ENCODE measurements at places on chromosomes 13 and 19.

DNA sequence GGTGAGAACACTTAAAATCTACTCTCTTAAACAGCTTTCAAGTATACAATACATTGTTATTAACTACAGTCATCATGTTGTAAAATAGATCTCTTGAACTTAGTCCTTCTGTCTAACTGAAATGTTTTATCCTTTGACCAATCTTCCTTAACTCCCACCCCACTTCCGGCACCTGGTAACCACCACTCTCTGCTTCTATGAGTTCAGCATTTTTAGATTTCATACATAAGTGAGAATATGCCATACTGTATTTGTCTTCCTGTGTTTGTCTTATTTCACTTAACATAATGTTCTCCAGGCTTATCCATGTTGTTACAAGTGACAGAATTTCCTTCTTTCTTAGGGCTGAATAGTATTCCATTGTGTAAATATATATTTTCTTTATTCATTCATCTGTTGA is 144.1 kb upstream of the TRPC4 start:
- DNase-seq = no peak
- H3K4me3 ChIP-seq = no peak overlapping the region
- no peaks in the 10 kb centered on the region for H3K4me1 ChIP-seq
- no peaks in the 10 kb centered on the region for H3K27me3 ChIP-seq
- no peak overlapping the region for H3K27ac ChIP-seq
- H3K36me3 ChIP-seq = no peaks in the 10 kb centered on the region

DNA sequence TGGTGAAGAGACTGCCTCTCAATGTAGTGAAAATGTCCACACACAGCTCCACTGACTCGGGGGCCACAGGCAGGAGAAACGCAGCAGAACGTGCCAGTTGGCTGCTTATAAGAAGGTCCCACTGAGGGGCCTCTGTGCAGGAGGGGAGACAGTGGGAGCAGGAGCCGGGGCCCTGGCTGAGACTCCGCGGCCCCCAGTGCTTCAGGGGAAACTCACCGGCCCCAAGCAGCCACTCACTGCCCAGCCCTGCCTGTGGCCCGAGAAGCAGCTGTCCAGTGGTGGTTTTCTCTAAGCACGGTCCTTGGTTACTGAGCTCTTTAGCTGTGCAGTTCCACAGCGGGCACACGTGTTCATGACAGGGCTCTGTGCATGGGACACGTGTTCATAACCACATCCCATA is 91.9 kb upstream of the MCF2L start:
- H3K27ac ChIP-seq = no peak overlapping the region
- DNase-seq = no peak
- no peak overlapping the region for H3K4me3 ChIP-seq
- H3K36me3 ChIP-seq = peaks cover 32% of the 10 kb centered on the region
- no peaks in the 10 kb centered on the region for H3K27me3 ChIP-seq

GRCh38 chr13:99086267-99087097 is 108.6 kb upstream of the DOCK9 start:
- peaks cover 4% of the 10 kb centered on the region for H3K36me3 ChIP-seq
- H3K27me3 ChIP-seq = peaks cover under 1% of the 10 kb centered on the region
- H3K27ac ChIP-seq = peak overlapping the region; percentile 45
- peak overlapping the region; percentile 97 for H3K4me3 ChIP-seq
- H3K4me1 ChIP-seq = peaks cover 35% of the 10 kb centered on the region
- peak; percentile 93 for DNase-seq

- H3K27me3 ChIP-seq = no peaks in the 10 kb centered on the region
- no peak overlapping the region for H3K27ac ChIP-seq
- peaks cover 9% of the 10 kb centered on the region for H3K4me1 ChIP-seq
- no peak overlapping the region for H3K4me3 ChIP-seq
- no peak for DNase-seq
Measured at GRCh38 chr13:99151516-99151915, 49.1 kb upstream of the UBAC2 start.

- DNase-seq = peak; percentile 70
- peaks cover 3% of the 10 kb centered on the region for H3K27me3 ChIP-seq
- peaks cover 26% of the 10 kb centered on the region for H3K4me1 ChIP-seq
- no peaks in the 10 kb centered on the region for H3K36me3 ChIP-seq
Measured at GRCh38 chr19:40143612-40144011, 47.6 kb upstream of the MAP3K10 start.

DNA sequence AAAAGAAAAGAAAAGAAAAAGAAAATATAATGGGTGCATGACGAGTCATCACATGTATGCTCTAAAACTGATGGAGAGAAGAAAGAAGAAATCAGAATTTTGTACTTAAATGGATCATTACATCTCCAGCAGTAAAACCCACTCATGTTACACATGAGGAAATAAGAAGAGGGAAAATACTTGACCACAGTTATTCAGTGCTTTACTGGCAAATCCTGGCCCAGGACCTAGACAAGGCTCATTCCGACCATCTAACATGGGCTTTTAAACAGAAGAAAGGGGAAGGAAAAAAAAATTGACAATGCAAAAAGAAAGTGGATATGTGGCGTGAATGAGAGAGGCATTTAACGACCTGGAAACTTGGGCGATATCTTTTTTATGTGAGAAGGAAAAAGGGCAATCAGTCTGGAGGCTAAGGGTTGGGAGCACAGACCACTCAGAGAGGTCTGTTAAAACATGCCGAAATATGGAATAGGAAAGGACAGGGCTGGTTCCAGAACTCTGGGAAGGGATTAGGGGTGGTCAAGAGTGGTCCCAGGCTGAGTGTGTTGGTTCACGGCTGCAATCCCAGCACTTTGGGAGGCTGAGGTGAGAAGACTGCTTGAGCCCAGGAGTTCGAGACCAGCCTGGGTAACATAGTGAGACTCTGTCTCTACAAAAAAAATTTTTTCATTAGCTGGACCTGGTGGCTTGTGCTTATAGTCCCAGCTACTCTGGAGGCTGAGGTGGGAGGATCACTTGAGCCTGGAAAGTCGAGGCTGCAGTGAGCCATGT is 1.6 kb downstream of the SIGLECL1 start:
- no peak overlapping the region for H3K4me3 ChIP-seq
- H3K27me3 ChIP-seq = no peaks in the 10 kb centered on the region
- H3K27ac ChIP-seq = no peak overlapping the region
- no peaks in the 10 kb centered on the region for H3K36me3 ChIP-seq

DNA sequence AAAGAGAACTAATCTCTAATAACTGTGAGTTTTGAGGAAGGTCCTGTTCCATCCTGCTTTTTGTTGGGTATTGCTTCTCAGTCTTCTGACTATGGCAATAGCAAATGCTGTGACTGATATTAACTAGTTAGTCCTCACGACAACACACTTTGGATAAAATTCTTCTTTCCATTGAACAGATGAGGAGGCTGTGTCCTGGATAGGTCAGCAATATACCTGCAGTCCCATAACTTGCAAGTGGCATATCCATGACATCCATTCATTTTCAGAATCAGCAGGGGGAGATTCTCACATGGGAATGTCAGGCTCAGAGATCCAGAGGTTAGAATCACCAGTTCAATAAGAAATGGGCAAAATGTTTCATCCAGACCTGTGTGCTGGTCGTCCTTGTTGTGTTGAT is 7.4 kb downstream of the ZNF554 start:
- H3K27me3 ChIP-seq = no peaks in the 10 kb centered on the region
- H3K27ac ChIP-seq = no peak overlapping the region
- no peak for DNase-seq
- H3K4me3 ChIP-seq = no peak overlapping the region
- H3K4me1 ChIP-seq = no peaks in the 10 kb centered on the region

GRCh38 chr13:51218626-51219025 is 3.6 kb upstream of the FAM124A start:
- no peak overlapping the region for H3K4me3 ChIP-seq
- DNase-seq = no peak
- no peaks in the 10 kb centered on the region for H3K36me3 ChIP-seq
- H3K27me3 ChIP-seq = peaks cover 47% of the 10 kb centered on the region

DNA sequence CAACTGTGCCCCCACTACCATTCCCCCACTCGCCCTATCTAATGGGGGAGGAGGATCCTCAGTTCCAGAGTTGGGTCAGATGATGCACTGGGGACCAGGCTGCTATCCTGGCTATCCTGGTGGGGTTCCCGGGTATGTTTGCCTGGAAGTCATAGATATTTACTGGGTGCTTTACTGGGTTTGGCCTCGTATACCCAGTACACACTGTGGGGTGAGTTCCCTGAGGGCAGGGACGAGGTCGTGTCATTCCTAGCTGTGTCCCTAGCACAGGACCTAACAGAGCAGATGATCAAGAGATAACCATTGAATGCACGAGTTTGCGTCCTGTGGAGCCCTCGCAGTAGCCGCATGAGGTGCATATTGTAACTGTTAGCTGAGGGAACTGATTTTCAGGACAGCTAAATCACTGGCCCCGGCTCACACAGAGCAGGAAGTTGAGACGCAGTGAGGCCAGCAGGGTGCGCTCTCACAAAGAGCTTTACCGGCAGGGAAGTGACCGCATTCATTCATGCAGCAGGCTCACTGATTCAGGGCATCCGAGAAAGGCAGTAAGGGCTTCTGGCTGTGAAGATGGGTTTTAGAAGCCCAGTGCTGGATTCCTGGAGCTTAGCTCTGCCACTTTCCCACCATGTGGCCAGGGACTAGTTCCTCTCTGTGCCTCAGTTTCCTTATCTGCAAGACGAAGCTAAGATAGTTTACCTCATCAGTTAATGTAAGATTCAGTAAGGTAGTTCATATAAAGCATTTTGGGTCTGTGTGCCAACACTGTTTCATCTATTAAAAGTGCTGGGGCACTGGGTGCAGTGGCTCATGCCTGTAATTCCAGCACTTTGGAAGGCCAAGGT is 6.0 kb downstream of the RUVBL2 start:
- H3K4me3 ChIP-seq = no peak overlapping the region
- H3K27me3 ChIP-seq = no peaks in the 10 kb centered on the region
- H3K4me1 ChIP-seq = peaks cover 24% of the 10 kb centered on the region
- no peak overlapping the region for H3K27ac ChIP-seq

GRCh38 chr13:113063091-113063491 is 42.5 kb upstream of the F7 start:
- no peaks in the 10 kb centered on the region for H3K27me3 ChIP-seq
- H3K4me3 ChIP-seq = no peak overlapping the region
- no peaks in the 10 kb centered on the region for H3K4me1 ChIP-seq
- H3K36me3 ChIP-seq = no peaks in the 10 kb centered on the region

DNA sequence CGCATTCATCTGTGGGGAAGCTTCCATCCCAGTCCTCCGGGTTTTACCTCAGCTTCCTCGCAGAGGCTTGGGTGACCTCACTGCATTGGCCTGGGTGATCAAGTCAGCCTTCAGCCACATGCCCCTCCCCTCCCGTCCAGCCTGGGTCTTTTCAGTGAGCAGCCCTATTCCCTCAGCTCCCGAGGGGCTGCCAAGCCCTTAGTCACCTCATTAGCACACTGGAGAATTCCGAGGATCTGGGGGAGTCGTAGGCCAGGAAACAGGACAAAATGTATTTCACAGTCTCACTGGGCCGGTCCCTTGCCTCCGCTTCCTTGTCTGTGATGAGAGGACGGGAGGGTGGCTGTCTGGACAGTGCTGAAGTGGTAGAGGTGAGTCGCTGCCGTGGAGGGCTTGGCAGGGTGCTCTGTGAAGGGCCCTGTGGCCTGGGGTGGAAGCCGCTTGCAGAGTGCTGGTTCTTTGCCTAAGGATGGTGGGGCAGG is 19.9 kb downstream of the KDM4B start:
- H3K4me3 ChIP-seq = no peak overlapping the region
- H3K4me1 ChIP-seq = peaks cover 7% of the 10 kb centered on the region
- H3K27ac ChIP-seq = no peak overlapping the region

- H3K36me3 ChIP-seq = no peaks in the 10 kb centered on the region
- no peak for DNase-seq
- no peaks in the 10 kb centered on the region for H3K27me3 ChIP-seq
- no peak overlapping the region for H3K27ac ChIP-seq
Measured at GRCh38 chr13:42544246-42544926, 29.6 kb upstream of the TNFSF11 start.

- no peak for DNase-seq
- no peak overlapping the region for H3K4me3 ChIP-seq
- H3K27ac ChIP-seq = no peak overlapping the region
- H3K36me3 ChIP-seq = no peaks in the 10 kb centered on the region
- no peaks in the 10 kb centered on the region for H3K27me3 ChIP-seq
- peaks cover 7% of the 10 kb centered on the region for H3K4me1 ChIP-seq
Measured at GRCh38 chr13:80400164-80400864, 59.4 kb upstream of the SPRY2 start.

GRCh38 chr13:98508280-98508679 is 68.6 kb downstream of the STK24 start:
- H3K4me1 ChIP-seq = peaks cover 74% of the 10 kb centered on the region
- H3K4me3 ChIP-seq = no peak overlapping the region
- no peak for DNase-seq
- no peaks in the 10 kb centered on the region for H3K27me3 ChIP-seq
- H3K36me3 ChIP-seq = peaks cover 47% of the 10 kb centered on the region

DNA sequence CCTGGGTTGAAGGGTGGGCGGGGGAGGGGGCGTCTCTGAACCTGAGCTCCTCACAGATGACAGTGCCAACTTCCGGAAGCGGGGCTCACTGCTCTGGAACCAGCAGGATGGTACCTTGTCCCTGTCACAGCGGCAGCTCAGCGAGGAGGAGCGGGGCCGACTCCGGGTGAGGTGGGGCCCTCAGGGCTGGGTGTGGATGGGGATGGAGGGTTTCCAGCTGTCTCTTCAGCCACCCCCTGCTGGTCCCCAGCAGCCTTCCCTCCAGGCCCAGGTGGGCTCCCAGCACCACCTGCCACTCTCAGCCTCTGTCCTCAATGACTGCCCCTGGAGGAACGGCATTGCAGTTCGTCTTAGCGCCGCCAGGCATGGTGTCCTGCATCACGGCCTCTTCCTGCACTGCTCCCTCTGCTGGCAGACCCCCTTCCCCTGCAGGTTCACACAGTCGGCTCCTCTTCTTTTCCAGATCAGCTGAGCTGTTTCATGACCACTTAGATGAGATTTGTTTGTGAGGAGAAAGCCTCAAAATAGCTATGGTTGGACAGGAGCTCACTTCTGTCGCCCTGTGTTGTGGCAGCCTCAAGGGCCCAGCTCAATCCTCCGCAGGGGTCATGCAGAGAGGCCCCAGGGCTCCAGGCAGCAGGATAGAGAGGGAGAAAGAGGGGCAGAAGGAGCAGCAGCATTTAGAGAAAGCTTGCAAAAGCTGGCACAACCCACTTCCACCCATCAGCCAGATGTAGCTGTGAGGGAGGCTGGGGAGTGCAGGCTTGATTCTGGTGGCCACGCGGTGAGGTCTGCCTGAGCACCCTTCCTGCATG is 2.5 kb upstream of the GARIN5A start:
- H3K4me3 ChIP-seq = peak overlapping the region; percentile 26
- peak; percentile 68 for DNase-seq
- no peaks in the 10 kb centered on the region for H3K27me3 ChIP-seq
- H3K4me1 ChIP-seq = peaks cover 22% of the 10 kb centered on the region
- H3K36me3 ChIP-seq = peaks cover 43% of the 10 kb centered on the region
- H3K27ac ChIP-seq = no peak overlapping the region

- H3K4me3 ChIP-seq = no peak overlapping the region
- no peak overlapping the region for H3K27ac ChIP-seq
- H3K27me3 ChIP-seq = no peaks in the 10 kb centered on the region
- no peak for DNase-seq
- H3K4me1 ChIP-seq = no peaks in the 10 kb centered on the region
- no peaks in the 10 kb centered on the region for H3K36me3 ChIP-seq
Measured at GRCh38 chr13:41443969-41444368, 13.4 kb upstream of the RGCC start.

Measured in activated CD4-positive, alpha-beta T cell treated with anti-CD3 and anti-CD28 coated beads, Interleukin-2, amount 10 ng/mL, durations not matched to agents 24 days and 14 days (primary cell).